ENCODE measurements at places on chromosomes 4 and X.

- no peak for DNase-seq
These were observed 37.0 kb upstream of the CD99L2 start for GRCh38 chrX:150935467-150935866.

DNA sequence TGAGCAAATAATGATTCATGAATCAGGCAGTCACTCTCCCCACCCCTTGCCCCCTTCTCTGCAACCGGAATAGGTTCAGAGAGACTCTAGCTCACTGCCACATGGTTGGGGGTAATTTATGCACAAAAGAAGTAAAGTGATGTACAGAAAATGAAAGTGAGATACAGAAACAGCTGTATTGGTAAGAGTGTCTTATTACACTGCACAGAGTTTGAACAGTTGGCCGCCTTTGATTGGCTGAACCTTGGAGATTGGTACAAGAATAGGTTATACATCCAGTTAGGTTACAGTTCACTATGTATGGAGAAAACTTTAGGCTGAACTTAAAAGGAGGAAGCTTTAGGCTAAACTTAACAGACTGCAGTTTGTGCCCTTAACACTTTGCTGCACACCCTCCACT lies 34.6 kb upstream of the DIAPH2 start:
- DNase-seq, result no peak

GRCh38 chr4:56910172-56910967 lies 2.7 kb downstream of the REST start:
- DNase-seq, result no peak

- DNase-seq, result no peak
These were observed 280.7 kb upstream of the GK2 start for GRCh38 chr4:79688691-79689090.

- no peak for DNase-seq
These were observed 44.8 kb upstream of the MTMR1 start for GRCh38 chrX:150648296-150648940.

DNA sequence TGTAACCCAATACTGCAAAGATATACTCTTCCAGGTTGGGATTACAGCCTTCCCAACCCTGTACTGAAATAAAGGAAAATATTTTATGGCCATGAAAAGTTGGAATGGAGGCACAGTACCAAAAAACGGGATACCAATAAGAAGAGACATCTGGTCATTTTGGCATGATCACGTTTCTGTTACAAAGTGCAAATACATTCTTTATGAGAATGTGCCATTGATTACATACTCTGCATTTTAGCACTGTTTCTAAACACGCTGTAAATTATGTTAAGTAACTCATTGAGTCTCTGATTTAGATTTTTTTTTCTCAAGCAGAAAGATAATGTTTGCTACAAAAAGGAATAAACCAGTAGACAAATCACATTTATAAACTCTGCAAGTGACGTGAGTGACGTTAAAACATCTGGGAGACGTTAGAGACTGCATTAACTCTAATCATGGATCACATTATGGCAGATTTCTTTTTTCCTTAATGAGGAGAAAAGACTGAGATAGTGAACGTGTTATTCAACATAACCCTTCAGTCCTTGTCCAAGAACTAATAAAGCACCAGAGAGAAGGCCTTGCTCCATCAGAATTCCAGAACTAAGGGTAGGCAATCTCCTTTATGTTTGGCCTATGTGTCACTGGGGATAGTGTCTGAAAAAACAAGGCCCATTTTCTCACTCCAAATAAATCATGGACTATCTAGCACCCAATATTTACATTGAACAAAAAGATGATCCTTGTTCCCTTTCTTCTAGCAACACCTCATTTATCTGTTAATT lies 31.0 kb downstream of the UNC5C start:
- no peak for DNase-seq

- no peak for DNase-seq
These were observed 1.8 kb downstream of the NOP14 start for GRCh38 chr4:2961421-2961810.

GRCh38 chrX:112759512-112759911 lies 79.8 kb upstream of the LHFPL1 start:
- DNase-seq, result no peak

DNA sequence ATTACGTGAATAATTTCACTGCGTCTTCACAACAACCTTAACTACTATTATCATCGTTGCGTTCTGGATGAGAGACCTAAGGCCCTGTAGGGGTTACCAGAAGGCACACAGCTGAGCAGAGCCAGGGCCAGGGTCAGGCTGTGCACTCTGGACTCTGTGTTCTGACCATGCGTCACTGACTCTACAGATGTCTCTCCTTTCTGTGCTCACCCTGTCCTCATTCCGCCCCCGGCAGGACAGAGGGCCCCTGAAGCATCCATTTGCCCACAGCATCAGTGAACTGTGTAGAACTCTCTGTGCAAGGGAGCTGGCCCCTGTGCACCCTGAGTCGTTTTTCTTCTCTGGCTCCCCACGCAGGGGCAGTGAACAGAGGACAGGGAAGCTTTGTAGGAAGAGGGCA lies 21.3 kb downstream of the GPKOW start:
- no peak for DNase-seq

DNA sequence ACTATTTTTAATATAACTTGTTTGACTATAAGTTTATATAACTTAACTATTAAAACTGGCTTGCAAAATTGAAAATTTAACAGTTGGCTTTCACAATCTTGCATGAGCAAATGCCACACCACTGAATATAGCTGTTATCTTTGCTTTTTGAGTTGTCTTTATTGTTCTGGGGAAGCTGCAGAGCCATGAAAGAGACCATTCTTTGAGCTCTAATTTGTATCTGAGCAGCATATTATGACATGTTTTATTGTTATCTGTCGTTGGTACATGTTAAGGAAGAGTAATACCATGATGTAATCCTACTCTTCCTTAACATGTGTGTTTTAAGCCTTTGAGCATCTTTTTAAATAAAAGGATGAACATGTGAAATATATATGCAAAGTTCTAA lies 97.1 kb upstream of the ANK2 start:
- DNase-seq, result no peak

- no peak for DNase-seq
These were observed 15.3 kb upstream of the BEND4 start for GRCh38 chr4:42167709-42168108.

GRCh38 chr4:145734576-145735346 lies 54.8 kb downstream of the C4orf51 start:
- no peak for DNase-seq

GRCh38 chr4:24805566-24805965 lies 10.2 kb downstream of the SOD3 start:
- DNase-seq, result no peak

- DNase-seq, result no peak
These were observed at the start of gene TREX2 for GRCh38 chrX:153445856-153446635. TREX2 (minus strand) TSS chrX:153446056; CDS start chrX:153445430, 626 bp downstream.

DNA sequence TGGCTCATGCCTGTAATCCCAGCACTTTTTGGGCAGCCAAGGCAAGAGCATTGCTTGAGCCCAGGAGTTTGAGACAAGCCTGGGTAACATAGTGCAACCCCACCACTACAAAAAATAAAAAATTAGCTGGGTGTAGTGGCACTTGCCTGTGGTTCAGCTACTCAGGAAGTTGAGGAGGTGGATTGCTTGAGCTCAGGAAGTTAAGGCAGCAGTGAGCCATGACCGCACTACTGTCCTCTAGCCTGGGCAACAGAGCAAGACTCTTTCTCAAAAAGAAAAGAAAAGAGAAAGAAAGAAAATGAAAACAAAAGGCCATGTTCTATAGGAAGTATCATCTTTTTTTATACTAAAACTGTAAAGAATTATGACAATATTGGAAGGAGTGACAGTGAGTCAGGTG lies 38.5 kb downstream of the NEK1 start:
- no peak for DNase-seq

- no peak for DNase-seq
These were observed 28.6 kb downstream of the TBC1D14 start for GRCh38 chr4:6938237-6938636.

GRCh38 chrX:69117876-69118526 lies 47.3 kb downstream of the PJA1 start:
- no peak for DNase-seq

GRCh38 chrX:74297766-74298165 lies 6.2 kb upstream of the ZCCHC13 start:
- no peak for DNase-seq

- DNase-seq, result no peak
These were observed 777 bp upstream of the CASK start for GRCh38 chrX:41923978-41924683.

DNA sequence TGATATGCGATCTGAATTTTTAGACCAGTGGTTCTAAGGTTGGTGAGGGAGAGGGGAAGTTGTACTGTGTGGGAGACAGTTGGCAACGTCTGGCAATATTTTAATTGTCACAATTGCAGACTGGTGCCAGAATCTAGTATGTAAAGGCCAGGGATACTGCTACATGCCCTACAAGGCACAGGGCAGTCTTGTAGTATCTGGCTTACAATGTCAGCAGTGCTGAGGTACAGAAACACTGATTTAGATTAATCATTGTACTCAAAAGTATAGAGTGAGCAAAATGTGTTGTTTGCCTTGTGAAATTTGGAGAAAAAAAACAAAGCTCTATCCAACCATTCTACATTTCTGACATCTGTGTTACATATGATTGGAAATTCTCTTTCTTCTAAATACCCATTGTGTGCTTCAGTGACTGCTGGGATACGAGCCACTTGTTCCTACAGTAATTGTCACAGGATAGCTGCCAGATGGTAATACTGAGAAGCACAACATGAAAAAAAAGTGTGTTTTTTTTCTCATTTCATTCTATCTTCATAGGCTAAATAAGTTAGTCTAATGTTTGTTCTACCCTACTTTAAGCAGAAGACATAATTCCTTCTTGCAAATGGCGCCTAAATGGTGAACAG lies 526.7 kb upstream of the AGA start:
- no peak for DNase-seq

DNA sequence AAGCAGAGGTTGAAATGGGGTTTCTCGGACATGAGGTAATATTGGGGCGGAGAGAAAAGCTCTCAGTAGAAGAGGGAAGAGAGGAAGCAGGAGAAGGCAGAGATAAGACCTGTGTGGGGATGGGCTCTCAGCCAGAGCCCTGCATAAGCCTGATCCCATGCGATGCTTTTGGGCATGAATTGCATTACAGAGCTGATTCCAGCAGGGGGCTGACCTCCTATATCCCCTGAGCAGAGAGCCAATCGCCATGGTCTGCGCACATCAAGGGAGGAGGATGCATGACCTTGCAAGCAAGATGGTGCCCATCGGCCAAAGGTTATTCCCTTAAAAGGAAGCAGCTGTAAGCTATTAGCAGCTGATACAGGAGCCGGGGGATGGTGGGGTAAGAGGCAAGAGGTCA lies 7.6 kb downstream of the ANOS1 start:
- no peak for DNase-seq

DNA sequence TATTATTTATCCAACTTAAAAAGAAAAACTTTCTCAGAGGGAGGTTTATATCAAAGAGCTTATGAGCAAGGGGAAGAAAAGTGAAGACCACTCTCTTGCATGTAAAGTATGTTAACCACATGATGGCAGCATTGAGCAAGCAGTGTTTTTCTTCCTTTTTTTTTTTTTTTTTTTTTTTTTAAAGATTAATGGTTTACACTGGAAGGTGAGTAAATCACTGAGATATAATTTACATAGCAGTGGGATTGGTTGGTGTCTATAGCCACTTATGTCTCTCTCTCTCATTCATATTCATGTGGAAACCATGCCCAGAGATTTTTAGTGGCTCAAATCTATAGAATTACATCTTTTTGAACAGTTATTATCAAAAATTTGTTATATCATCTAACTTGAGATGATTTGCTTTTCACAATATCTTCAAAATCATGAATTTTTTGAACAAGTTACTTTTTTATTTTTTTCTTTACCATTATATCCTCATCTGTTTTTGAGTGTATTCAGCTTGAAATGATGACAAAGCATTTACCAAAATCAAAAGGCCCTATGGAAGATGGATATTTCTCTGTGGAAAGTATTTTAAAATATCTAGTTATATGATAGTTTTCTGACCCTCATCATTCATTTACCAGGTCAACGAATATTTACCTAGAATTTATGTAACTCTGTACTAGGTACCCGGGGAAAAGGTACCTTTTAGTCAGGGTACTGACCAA lies 31.6 kb downstream of the MTHFD2L start:
- DNase-seq, result no peak

DNA sequence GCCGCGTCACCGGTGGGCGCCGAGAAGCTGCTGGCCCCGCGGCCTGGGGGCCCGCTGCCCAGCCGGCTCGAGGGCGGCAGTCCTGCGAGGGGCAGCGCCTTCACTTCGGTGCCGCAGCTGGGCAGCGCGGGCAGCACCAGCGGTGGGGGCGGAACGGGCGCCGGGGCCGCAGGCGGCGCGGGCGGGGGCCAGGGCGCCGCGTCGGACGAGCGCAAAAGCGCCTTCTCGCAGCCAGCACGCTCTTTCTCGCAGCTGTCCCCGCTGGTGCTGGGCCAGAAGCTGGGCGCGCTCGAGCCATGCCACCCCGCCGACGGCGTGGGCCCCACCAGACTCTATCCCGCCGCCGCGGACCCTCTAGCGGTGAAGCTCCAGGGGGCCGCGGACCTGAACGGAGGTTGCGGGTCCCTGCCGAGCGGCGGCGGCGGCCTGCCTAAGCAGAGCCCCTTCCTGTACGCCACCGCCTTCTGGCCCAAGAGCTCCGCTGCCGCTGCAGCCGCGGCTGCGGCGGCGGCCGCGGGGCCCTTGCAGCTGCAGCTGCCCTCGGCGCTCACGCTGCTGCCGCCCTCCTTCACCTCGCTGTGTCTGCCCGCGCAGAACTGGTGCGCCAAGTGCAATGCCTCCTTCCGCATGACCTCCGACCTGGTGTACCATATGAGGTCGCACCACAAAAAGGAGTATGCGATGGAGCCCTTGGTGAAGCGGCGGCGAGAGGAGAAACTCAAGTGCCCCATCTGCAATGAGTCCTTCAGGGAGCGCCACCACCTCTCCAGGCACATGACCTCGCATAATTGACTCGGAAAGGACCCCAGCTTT lies 5.6 kb downstream of the PRDM8 start:
- DNase-seq, result no peak

- no peak for DNase-seq
These were observed 72.6 kb upstream of the MBNL3 start for GRCh38 chrX:132561483-132561882.

GRCh38 chr4:78880874-78881492 lies 58.3 kb downstream of the PAQR3 start:
- DNase-seq, result no peak

DNA sequence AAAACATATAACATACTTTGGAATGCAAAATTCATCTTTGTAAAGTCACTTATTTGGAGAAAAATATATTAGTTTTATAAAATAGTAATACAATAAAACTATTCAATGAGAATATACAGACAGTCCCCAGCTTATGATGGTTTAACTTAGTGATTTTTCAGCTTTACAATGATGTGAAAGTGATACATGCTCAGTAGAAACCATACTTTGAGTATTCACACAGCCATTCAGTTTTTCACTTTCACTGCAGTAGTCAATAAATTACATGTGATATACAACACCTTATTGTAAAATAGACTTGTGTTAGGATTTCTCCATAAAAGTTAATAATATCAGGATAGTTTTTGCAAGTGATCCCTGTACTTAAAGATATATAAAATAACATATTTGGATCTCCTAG lies 436.0 kb downstream of the CENPC start:
- no peak for DNase-seq

DNA sequence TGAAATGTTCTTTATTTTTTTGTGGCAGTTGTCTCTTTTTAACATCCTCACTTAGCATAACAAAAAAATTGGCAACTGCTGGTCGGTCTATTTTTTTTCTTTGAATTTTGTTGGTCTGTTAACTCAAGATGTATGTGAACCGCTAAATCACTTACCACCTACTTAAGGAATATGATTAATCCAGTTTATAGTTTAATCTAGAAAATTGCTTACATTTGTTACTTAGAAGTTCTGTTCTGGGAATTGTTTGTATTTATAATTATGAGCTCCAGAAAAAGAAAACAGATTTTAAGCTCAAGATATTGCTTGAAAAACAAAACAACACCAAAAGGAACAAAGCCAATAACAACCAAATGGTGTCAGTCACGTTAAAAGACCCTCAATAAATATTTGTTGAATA lies 66.1 kb upstream of the KLHL13 start:
- DNase-seq, result no peak
